ENCODE measurements at places on chromosomes 4 and X.

DNA sequence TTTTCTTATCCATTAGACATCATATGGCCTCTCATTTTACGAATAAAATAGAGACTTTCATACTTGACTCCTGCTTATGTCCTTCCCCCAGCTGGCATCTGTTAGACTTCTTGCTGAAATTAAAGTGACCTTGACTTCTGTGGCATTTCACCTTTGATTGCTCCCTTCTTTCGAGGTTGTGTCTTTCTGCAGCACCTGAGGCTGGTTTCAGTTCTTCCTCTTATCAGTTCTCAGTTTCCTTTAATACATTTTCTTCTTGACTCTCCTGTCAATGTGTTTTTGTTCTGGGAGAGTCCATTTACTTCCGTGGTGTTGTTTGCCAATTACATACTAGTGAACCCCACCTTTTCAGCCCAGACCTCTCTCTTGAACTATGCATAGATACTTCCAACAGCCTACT, 81.6 kb downstream of the RBPJ start:
- no peak for DNase-seq

- DNase-seq: no peak
These were observed 12.2 kb upstream of the ASMTL start for GRCh38 chrX:1464971-1465285.

DNA sequence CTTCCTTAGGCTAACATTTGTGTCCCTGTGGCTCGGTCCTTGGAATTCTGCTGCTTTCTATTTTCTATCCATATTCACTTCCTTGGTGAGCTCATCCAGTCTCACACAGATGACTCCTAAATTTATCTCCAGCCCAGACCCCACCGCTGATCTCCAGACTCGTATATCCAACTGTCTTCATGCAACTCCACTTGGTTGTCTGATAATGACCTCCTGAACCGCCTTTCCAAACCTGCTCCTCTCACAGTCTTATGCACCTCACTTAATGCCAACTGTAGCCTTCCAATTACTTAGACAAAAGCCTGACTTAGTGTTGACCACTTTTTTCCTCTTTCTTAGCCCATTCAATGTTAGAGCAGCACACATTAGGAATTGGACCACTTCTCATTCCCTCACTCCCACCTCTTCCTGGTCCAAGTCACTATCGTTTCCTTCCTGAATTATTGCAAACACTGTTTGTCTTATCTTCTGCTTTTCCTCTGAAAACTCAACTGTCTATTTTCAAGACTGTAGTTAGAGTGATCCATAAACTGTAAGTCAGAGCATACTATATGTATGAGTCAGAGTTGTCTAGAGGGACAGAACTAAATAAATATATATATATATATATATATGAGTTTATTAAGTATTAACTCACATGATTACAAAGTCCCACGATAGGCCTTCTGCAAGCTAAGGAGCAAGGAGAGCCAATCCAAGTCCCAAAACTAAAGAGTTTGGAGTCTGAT, 292.5 kb downstream of the UNC5C start:
- DNase-seq: no peak

DNA sequence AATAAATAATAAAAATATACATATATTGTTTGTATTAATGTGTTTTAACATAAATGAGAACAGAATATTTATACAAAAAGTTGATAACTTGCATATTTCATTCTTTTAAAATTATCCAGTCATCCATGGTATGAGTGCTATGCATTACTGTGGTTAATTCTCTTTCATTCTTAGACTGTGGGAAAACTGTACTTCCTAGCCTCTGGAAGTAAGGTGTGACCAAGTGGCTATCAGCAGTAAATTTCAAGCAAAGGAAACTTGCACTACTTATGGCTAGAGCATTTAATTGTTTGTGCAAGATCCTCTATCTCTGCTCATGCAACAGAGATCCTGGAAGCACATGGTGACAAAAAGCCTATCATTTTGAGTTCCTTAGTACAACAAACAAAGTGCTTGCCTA, 1054.5 kb upstream of the PABPC4L start:
- no peak for DNase-seq

- no peak for DNase-seq
These were observed 18.4 kb downstream of the ZFX start for GRCh38 chrX:24167719-24168472.

GRCh38 chr4:3480528-3481112, 17.5 kb downstream of the DOK7 start:
- peak; percentile 72 for DNase-seq

GRCh38 chr4:111542056-111542455, 603.2 kb upstream of the FAM241A start:
- DNase-seq: no peak

DNA sequence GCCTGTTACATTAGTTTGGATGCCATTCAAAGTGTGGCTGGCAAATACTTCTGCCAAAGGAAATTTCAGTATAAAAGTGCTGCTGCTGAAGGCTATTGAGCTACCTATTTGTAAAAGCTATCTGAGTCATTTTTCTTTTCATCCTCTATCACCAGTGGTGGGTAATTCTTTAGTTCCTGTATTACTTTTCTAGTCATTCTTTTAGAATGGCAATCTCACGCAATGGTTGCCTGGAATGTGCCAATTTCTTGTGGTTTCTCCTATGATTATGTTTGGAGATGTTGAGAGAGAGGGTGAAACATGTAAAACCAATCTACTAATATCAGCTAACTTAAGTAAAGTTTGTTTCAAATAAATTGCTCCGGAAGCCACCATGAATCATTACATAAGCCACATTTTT, 685.0 kb downstream of the RAPGEF2 start:
- DNase-seq: no peak

DNA sequence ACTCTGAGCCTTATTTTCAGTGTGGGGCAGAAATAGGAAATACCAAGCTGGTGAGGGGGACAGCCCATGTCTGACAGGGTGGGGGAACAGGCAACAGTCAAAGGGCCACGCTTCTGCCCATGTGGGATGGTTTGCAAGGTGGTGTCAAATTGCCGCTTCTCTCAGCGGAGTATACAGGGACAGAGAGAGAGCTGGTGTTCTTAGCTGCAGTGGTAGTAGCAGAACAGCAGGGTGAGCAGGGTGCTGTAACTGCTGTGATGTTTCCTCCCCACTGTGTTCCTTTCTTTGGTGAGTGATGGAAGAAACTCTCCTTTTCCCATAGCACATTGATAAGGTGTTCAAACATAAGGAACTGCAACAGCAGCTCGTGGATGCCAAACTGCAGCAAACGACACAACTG, 37.9 kb downstream of the RBBP7 start:
- no peak for DNase-seq

GRCh38 chr4:143421609-143422008, 84.9 kb downstream of the GAB1 start:
- no peak for DNase-seq

GRCh38 chr4:112099701-112100297, 45.5 kb upstream of the FAM241A start:
- peak; percentile 69 for DNase-seq

GRCh38 chrX:55026143-55026542, 4.6 kb downstream of the ALAS2 start:
- no peak for DNase-seq

Measured in CD4-positive, alpha-beta T cell treated with Interferon alpha-2 for 1 hour (primary cell).